ENCODE measurements at places on chromosomes 3 and 15. TPM values are rescaled to one million over a fixed set of nuclear protein-coding genes. Genes with fewer than 3 reads are reported as not detected.

The ST3GAL6 gene
- total RNA-seq = 1.9 TPM

The SLC12A1 gene
- not detected for total RNA-seq

The VIPR1 gene
- total RNA-seq = 0.47 TPM

The C3orf33 gene
- 7.5 TPM for total RNA-seq

The TUSC7 gene
- not detected for total RNA-seq

The ZNF80 gene
- total RNA-seq = not detected
